ENCODE measurements at places on chromosomes 2 and 18.

GRCh38 chr2:20190876-20191713 is 33.8 kb downstream of the SDC1 start:
- no peak for DNase-seq

DNA sequence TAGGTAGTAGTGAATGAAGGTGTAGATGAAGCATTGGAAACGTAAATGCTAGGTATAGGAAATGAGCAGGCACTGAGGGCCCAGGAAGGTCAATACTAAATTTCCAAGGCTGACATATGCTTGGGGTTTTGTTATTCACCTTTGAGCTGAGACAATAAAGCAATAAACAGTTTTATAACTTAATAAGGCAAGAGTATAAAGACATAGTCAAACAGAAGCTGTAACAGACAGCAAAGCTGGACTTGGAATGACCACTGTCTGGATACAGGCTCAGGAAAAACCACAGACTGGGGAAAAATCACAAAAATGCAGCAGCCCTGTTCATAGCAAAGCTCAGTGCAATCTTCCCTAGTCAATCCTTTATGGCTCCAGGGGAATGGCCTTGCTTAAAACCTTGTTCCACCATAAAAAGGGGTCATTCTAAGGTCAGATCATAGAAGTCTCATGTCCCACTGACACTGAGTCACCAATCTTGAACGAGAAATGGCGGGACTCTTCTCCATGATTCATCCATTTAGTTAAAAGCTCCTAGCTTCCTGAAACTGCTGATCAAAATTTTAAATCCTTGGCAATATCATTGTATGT is 493.3 kb downstream of the CMPK2 start:
- DNase-seq = no peak

GRCh38 chr18:23825978-23826405 is 136.7 kb downstream of the LAMA3 start:
- no peak for DNase-seq

DNA sequence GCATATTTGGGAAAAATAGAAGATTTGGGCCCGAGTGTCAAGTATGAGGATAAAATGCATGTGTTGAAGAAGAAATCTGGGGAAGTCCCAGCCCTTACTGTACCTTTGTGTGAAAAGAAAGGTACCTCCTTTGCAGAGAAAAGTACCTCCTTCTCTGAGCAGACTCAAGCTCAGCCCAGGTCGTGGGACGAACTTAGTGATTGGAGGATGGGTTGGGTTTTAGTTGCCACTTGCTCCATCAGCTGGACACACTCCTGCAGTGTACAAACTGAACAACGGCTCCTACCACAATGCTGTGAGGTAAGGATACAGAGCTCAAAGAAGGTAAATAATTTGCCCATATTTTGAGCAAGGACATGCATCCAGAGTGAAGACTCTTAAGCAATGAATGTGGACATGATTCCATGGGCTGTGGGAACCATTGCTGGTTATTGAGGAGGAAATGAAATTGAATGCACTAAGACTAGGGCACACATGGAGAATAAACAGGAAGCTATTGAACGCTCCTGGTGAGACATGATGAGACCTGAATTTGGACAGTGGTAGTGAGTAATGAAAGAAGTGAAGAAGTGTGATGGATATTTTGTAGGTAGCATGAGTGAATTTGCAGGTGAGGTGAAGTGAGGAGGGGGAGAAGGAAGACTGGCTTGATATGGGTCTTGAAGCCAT is 49.8 kb upstream of the IL1RL1 start:
- no peak for DNase-seq

- no peak for DNase-seq
Observed at GRCh38 chr2:174395969-174396630, 570 bp downstream of the SCRN3 start.

- no peak for DNase-seq
Observed at GRCh38 chr2:18356676-18357075, 203.8 kb downstream of the RDH14 start.

GRCh38 chr18:59268721-59269562 is 4.3 kb downstream of the RAX start:
- no peak for DNase-seq

DNA sequence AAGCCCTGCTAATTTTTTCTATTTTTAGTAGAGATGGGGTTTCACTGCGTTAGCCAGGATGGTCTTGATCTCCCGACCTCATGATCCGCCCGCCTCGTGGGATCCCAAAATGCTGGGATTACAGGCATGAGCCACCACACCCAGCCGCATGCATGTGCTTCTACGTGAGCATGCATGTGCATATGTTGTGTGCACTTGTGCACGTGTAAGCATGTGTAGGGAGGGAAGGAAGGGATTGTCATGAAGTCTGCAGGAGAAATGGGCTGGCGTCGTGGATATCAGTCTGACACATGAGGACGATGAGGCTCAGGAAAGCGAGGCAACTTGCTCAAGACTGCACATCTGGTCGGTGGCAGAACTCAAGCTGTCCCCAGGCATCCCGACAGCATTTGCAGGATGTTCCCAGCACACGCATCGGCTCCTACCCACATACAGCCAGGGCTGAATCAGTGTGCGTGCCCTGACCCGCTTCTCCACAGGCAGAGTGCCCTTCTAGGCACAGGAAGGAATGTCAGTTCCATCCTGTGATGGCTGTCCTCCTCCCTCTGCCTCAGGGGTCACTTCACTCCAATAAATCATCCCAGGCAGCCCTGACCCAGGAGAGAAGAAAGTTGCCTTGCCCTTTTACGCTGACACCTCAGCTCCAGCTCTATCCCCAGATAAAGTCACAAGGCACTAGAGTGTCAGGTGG is 49.9 kb upstream of the SLC14A2 start:
- no peak for DNase-seq

DNA sequence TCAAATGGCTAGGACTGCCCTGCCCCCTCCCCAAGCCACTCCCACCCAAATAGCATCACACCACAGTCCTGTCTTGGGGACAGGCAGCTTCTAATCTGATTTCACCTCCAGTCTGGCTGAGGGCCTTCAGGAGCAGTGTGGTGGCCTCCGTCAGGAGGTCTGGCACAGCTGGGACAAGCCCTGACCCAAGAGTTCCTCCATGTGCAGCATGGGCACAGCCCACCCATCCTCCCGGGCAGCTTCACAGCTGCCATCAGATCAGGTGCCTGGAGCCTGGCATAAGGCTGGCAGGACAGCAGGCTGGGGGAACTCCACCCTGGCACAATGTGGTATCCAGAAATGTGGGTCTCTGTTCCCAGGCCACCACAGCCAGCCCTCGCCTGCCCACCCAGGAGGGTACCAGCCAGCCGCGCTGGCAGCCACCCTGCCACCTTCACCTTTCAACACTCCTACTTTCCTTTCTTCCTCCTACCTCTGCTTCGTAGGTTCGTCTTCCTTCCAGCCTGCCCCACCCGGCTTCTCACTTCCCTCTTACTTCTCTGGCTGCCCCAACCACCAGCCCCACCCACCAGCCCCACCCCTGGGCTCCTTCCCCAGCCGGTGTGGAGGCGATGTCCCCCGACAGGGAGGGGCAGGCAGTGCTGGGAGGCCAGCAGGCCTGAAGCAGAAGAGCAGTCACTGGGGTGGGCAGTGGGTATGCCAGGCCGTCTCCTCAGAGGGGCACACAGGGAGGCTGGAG is at the start of gene CAPG:
Gene CAPG, minus strand, starts transcription at position 522 of the 739 bp plus-strand sequence. CDS start 8,221 bp downstream, outside the sequence.
- no peak for DNase-seq

- DNase-seq = no peak
Observed at GRCh38 chr18:74803117-74803516, 205.4 kb downstream of the ZNF407 start.

- no peak for DNase-seq
Observed at GRCh38 chr2:240960971-240961876, 37.2 kb upstream of the SNED1 start.

DNA sequence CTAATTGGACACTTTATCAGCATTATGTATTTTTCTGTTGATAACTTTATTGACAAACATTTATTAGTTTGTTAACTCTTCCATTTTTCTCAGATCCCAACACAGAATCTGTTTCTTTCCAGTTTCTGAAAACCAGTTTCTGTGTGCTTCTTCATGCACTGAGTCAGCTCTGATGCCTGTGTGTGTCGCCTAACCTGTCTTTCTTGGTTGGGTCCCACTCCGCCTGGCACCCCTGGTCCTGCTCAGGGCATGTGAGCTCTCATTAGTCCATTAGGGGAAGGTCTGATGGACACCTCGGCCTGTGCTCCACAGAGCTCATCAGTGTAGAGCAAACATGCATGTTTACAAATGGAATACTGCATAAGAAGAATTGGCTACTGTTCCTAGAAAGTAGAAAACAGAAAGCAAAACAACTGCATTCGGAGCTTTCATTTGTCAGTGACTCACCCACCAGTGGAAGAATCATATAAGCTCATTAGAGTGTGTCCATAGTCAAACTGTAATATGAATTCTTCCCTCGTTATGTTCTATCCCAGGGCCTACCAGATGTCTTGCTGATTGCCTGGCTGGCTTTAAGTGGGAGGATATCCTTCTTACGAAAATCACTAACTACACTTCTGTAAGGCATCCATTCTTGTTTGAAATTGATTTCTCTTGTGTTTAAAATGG is 137.7 kb downstream of the SNTG2 start:
- no peak for DNase-seq

DNA sequence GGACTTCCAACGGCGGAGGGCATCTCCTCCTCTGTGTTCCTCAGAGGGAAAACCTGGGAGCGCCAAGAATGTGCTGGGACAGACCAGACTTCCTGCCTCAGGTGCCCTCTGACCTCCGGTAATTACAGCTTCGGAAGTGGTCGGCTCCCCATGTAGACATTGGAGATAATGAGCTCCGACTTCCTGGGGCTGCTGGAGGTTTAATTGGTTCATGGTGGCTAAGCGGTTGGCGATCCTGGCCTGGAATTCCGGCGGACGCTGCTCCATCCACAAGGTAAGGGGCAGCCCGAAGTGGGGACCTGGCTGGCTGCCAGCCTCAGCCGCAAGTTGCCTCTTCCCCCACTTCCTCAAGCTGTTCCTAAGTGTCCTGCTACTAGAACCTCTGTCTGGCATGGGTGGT is 83.2 kb upstream of the EPC2 start:
- no peak for DNase-seq

DNA sequence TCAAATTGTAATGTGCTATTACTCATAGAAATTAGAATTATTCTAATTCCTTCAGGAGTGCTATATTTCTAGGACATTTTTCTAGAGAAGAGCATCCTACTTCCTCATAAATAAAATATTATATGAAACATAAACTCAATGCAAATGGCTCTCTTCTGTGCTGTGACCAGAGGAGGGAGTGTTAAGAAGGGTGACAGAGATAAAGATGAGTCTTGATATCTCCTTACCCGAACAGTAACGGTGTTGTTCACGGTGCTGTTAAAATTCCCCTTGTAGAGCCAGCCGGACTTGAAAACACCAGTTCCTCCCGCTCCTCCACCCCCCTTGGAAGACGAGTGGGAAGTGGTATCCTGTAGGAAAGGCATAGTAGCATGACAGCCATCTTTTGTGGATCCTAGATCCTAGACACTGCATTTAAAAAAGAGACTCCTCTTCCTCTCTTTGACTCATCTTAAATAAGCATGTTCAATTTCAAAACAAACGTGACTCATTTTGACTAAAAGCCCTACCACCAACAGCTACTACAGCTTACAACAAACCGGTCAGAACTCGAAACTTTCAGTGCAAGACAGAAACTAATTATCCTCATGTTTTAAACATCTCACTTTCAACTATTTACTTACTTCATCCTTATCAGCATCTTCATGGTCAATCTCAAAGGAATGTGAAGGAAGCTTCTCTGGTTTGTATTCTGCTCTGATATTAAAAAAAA is 156.3 kb downstream of the DOCK10 start:
- no peak for DNase-seq

DNA sequence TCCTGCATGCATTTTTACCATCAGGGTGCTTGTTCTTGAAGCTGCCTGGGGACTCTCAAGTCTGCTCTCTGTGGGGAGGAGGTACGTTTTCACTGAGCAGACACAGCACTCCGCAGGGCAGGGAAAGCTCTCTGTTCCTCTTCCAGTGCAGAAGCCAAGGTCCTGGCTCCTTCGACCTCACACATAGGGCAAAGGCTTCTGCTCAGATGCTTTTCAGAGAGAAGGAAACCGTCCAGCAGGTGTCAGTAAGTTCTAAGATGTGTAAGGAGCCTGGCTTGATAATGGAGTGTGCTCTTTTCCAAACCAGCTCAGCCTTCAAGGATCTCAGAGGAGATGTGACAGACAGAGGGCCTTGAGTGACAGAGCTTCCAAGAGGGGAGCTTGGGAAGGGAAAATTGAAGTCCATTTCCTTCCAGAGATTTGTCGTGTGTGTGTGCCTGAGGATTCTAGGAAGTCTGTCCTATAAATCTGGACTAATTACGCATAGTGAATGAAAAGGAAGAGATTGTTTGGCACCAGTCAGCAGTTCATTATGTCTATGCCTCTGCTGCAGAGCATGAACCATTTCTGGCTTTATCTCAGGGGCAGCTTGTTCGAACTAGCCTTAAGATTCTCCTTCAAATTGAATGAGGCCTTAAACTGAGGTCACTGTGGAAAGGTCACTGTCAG is 67.3 kb upstream of the UPP2 start:
- DNase-seq = peak; percentile 40

GRCh38 chr2:9753665-9754531 is 89.4 kb upstream of the TAF1B start:
- DNase-seq = no peak

- no peak for DNase-seq
Observed at GRCh38 chr2:16119741-16120140, 179.4 kb downstream of the MYCN start.

- DNase-seq = no peak
Observed at GRCh38 chr2:27914805-27915175, 24.3 kb downstream of the BABAM2 start.

GRCh38 chr18:45654677-45655076 is 39.4 kb downstream of the SLC14A2 start:
- no peak for DNase-seq

GRCh38 chr2:7241041-7241745 is 324.0 kb downstream of the RNF144A start:
- no peak for DNase-seq

DNA sequence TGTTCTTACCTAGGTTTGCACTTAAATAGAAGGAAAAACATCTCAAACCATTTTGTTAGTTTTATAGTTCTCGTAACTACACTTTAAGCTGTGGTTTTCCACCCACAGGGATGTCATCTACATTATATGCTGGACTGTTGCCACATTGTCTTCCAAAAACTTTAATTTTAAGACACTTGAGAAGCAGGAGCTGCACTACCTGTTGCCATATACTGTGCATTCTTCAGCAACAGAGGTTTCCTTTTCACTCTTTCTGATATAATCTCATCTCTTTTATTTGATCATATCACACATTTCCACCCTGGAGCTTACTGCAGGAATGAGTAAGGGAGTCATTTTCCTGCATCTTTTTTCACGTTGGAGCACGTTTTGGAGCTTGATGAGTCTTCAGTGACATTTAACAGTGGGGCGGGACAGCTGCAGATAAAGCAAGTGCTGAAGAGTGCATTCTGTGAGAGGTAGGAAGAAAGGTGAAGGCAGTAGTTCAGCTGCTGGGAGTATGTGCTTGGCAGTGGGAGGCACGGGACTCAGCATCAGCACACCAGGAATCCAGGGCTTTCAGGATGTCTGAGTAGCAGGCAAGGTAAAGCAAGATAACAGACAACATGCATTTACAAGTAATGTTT is 3.8 kb downstream of the LIMS1 start:
- DNase-seq = no peak

- no peak for DNase-seq
Observed at GRCh38 chr2:43105586-43106558, 120.5 kb downstream of the ZFP36L2 start.
